ENCODE measurements at places on chromosomes 1 and 21.

DNA sequence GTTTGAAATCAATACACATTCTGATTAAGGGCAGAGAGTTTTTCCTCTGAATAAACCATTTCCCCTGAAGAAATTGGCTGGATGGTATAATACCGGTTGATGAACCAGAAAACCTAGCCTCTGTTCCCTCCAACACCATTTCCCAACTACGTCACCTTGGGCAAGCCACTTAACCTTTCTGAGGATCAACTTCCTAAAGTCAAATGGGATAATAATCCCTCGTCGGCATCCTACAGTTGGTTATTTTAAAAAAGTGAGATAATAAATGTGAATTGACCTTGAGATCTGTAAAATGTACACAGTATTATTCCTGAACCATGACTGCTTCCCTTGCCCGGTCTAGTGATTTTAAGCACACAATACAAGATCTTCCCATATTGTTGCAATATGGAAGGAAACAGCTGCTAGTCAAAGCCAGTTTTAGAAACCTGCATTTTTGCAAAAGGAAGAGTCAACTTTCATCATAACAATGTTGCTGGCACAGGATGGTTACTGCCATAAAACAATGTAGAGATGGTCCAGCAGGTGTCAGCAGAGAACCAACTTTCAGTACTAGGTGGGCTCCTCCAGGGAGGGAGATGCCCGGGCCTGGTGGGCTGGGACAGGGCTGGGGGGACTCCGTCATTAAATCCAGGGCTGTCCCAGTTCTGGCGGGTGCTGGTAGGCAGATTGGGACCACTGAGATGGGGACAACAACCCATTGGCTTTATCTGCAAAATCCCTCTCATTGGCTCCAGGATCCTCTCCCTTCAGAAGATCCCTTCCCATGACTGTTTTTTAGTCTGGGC, 5.2 kb upstream of the HLX start:
- DNase-seq = no peak

- no peak for DNase-seq
Measured at GRCh38 chr21:35408401-35408800, 359.3 kb upstream of the RUNX1 start.

GRCh38 chr1:46742069-46742468, 23.2 kb upstream of the EFCAB14 start:
- no peak for DNase-seq

DNA sequence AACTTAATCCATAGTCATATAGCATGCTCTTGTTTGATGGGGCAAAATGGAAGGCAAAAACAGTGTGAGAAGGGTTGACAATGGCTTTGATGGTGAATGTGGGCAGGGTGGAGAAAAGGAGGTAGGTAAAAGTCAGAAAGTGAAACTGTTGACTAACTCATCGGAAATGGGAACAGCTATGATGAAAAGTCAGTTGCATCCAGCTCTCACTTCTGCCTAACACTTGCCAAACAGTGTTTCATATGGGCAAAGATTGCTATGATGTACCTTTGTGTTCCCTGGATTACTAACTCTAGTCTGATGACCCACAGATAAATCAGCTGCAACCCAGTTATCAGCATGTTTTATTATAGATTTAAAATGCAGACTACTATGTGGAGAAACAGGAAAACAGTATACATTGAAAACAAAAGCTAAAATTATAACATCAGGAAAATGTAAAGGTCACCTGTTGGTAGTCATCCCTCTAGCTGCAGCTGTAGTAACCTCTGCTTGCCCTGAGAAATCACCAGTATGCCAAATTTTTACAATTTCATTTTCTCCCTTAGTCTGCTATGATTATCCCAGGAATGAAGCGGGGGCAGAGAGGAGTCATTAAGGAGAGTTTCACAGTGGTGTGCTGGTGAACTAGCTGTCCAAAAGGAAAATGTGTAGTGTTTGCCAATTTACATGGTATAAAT, 11.7 kb downstream of the TNFSF18 start:
- no peak for DNase-seq

DNA sequence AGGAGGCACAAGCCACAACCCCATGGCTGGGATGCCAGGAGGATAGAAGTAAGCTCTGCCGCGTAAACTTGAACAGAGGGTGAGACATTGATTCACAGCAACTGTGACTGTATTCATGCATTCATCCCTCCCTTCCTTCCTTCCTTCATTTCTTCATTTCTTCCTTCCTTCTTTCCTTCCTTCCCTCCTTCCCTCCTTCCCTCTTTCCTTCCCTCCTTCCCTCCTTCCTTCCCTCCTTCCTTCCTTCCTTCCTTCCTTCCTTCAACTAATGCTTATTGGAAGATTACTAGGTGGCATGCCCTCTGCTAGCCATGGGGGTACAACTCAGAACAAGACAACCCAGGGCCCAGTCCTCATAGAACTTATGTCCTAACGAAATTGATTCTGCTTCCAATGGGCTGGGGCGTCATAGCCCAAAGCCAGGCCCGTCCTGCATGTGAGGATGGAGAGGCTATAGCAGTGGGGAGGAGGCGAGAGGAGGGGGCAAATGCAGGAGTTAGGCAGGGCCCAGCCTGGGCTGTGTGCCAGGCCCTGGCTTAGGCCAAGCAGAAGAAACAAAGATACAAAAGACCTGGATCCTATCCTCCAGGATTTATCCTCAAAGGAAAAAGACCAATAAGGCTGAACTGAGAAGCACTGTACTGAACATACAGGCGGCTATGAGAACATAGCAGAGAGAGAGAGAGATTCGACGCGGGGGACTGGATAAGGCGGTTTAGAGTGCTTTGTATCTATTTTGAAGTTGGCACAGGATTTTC, 24.4 kb upstream of the PAXBP1 start:
- no peak for DNase-seq

GRCh38 chr1:220895412-220895946, 16.2 kb downstream of the HLX start:
- no peak for DNase-seq

DNA sequence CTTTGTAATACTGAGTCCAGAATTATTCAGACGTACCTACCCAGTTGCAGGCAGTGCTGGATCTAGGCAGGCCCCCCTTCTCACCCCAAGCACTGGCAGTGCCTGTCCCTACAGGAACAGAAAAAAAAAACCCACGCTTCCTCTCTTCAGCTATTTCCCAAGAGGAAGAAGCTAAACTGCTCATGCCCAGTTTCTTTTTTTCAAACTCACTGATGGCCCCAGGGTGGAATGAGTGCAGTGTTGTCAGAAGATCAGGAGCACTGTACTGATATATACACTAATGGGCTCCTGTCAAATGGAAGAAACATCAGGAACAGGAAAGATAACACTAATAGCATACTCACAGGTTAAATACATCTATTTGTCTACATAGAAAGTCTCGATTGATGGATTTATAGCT, 28.2 kb upstream of the DOCK7 start:
- no peak for DNase-seq

GRCh38 chr1:223737342-223737741, 25.0 kb downstream of the CAPN2 start:
- DNase-seq = no peak

GRCh38 chr1:67610450-67610849, 74.6 kb upstream of the GADD45A start:
- no peak for DNase-seq

DNA sequence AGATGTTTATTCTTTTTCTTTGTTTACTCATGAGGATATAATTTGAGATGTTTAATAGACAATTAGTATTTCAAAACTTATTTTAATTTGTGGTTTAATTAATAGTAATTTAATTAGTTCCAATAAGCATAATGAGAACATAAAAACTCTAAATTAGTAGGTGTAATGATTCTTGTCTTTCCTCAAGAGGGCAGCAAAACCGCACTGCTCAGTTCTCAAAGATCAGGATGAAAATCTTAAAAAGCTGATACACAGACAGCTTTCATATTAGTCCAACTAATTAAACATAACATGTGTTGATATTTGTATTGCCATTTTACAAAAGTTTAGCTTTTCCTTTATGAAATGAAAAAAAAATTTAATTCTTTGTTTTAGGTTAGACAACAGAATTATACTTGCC, 106.7 kb upstream of the C21orf91 start:
- no peak for DNase-seq

DNA sequence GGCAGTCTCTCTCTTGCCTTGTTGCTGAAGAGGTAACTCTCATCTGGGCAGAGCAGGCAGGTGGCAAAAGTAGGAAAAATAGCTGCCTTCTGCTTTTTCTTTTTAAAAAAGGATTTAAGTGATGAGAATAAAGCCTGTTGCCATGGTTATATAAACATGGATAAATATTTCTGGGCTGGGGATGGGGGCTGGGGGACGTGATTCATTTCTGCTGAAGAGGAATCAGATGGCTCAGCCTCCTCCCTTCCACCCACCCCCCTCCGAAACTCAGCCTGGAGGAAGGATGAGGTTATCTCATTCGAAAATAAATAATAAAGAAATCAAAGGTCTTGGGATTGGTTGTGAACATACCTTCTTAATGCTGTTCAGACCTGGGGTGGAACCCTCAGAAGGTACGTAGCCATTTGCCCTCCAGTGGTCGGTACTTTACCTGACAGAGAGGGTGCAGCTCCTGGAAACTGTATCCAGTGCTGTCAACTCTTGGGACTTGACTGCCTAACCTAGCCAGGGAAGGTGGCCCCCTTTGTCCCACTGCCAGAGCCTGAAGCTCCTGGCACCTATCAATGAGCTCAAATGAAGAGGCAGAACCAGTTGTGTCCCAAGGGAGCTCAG, 3.8 kb upstream of the INKA2 start:
- DNase-seq = no peak

GRCh38 chr1:180994262-180994661, 28.4 kb downstream of the STX6 start:
- no peak for DNase-seq

GRCh38 chr1:44302541-44302940, 52.5 kb downstream of the ERI3 start:
- DNase-seq = no peak

DNA sequence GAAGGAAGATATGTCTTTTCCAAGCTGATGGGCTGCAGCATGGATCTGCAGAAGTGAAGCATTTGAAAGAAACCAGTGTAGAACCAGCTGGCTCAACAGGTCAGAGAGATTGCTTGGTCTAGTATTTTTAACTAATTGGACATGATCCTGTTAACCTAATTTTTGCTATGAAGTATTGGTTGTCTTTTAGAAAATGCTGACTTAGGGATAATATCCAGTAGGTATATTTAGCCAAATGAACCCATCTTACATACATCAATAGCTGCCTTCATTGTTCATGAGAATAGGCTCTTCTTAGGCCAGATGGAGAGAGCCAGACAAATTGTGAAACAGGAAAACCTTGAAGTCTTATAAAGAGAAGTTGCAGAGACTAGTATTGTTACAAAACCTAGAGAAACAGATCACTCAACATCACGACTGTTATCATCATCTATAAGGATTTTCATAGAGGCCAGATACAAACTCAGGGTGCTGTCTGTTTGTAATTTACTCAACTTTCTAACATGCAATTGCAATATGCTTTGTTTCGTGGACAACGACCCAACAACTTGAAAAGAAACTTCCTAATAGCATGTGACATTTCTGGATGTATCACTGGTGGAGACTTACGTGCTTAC, 148.2 kb downstream of the DISC1 start:
- no peak for DNase-seq

GRCh38 chr21:29125191-29125590, 5.3 kb upstream of the MAP3K7CL start:
- no peak for DNase-seq

DNA sequence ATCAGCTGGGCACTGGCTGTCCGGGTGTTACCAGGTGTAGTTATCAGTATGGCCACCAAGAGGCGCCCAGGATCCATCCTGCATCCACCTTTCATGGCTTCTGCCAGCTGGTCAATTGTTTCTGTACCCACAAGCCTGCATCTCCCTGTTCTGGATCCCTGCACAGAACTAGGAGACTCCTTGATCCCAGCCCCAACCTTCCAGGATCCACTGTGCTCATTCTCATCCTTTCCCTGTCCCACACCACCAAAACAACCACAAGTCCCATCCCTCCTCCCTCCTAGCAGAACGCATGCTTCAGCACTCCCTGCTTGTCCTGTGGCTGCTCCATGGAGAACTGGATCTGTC, 27.2 kb upstream of the FOXE3 start:
- peak; percentile 12 for DNase-seq

DNA sequence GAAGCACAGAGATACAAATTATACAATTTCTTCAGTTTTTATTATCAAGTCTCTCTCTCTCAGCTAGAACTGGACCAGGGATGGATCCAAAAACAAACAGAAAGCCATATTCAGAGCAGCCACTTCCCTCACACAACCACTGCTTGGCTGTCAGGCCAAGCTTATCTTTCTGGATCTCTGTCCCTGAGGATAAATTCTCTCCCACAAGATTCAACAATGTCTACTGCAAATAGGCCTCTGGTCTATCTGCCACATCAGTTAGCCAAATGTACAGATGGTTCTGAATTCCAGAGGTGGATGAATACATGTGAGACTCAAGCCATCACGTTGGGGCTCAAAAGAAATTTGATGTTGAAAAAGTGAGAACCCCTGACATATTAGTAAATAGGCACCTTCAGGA, 350.9 kb downstream of the LTN1 start:
- DNase-seq = no peak

DNA sequence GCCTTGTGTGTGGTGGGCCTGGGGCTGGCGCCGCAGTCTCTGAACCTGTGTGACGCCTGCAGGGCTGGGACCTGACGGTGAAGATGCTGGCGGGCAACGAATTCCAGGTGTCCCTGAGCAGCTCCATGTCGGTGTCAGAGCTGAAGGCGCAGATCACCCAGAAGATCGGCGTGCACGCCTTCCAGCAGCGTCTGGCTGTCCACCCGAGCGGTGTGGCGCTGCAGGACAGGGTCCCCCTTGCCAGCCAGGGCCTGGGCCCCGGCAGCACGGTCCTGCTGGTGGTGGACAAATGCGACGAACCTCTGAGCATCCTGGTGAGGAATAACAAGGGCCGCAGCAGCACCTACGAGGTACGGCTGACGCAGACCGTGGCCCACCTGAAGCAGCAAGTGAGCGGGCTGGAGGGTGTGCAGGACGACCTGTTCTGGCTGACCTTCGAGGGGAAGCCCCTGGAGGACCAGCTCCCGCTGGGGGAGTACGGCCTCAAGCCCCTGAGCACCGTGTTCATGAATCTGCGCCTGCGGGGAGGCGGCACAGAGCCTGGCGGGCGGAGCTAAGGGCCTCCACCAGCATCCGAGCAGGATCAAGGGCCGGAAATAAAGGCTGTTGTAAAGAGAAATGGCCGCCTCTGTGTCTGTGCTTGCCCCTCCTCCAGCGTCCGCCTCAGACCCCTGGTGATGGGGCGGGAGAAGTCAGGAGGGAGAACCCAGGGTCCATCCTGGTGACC, 788 bp downstream of the ISG15 start:
- DNase-seq = no peak

GRCh38 chr1:72230746-72231145, 51.6 kb downstream of the NEGR1 start:
- DNase-seq = no peak

DNA sequence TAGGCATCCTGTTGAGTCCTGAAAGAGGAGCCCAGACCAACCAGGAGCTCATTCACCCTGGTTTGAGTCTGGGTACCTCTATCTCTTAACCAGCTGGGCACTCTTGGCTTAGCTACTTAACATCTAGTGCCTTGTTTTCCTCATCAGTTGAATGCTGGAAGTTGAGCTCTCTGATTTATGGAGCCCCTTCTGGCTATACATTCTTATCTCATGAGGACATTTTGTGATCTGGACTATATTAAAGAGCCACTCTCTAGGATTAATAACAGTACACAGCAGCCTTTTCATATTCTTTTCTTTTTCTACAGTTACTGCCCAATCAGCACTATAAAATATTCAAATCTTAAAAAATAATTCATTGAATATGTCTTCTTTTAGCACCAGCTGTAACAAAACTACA, 296.9 kb upstream of the RUNX1 start:
- DNase-seq = no peak

Measured in activated CD4-positive, alpha-beta T cell treated with anti-CD3 and anti-CD28 coated beads for 1 hour (primary cell).